ENCODE measurements at places on chromosomes 2 and 18.

- no peak for DNase-seq
These were observed 112.6 kb downstream of the COPS8 start for GRCh38 chr2:237198164-237198855.

DNA sequence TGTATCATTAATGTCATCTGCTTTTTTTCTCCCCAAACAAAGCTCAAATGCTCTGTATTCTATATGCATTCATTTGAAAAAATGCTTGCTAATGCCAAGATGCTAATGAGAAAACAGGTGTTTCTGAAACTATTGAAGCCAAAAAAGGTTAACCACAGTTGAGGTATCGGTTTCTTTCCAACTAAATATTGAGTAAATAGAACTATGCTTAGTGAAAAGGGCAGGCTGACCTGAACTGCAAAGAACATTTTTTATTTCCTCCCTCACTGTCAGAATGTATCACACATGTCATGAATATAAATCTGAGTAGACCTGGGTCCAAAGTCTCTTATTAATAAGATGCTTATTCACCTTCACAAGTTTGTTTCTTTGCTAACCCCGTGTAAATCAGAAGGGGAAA is 866.6 kb downstream of the CPS1 start:
- no peak for DNase-seq

DNA sequence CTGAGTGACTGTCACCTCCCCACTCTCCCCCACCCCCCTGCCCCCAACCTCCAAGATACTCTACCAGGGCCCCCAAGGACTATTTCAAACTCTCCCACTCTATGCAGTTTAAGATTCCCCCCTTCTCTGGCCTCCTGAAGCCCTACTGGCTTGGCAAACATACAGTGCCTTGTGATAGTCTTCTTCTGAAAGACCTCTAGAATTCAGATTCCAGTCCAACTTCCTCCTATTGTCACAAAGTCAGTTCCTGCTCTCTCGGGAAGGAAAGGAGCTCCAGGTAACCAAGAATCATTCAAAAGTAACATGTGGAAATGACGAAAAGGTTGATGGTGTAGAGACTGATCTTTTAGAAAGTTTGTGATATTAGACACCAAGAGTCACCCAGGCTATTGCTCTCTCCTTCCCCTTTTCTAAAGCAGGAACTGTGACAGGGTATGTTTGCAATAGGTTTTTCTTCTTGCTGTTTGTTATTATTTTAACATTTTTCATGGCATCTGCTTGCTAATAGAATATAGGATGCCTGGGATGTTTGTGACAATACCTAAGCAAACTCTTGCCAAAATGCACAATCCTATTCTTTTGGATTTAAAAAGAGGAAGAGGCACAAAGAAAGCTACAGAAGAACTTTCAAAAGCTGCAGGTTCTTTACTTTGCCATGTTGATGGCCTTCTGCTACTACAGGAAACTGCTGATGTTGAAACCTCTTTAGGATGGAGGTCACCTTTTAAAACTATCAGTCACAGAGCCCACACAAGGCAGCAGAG is 93.5 kb upstream of the MGAT4A start:
- DNase-seq = no peak

GRCh38 chr2:121888189-121888557 is 132.7 kb downstream of the TSN start:
- no peak for DNase-seq

GRCh38 chr2:189402932-189403331 is 38.3 kb upstream of the WDR75 start:
- peak; percentile 91 for DNase-seq

DNA sequence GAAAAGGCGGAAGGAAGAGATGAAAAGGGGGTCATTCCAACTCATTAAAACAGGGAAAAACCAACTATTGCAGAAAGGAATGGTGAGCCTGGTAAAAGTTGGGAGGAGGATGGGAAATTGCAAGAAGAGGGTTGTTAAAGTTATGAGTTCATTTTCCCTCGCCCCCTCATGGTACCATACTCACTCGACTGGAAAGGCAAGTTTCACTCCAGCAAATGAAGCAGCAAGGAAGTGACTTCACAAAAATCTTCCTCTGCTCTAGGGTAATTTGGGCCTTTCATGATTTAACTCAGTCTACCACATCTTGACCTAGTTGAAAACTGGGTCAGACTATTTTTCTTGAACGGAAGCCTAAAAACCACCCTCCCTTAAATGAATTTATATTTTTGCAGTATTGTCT is 22.8 kb upstream of the DAW1 start:
- no peak for DNase-seq

DNA sequence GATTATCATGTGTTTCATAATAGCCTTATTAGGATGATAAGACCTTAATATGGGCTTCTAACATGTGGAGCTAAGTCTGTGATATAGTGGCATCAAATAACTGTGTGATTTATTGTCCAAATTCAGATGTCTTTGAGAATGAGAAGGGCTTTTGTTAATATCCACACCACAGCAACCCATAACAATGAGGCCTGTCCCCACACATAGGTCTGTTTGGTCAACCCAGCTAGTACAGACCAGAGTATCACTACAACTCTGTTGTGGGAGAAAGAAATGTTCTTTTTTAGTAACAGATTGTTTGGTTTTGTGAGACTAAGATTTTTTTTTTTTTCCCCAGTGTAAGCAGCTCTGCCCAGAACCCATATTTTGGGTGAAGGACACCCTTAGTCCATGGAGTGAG is 439.2 kb downstream of the PIK3C3 start:
- DNase-seq = no peak

DNA sequence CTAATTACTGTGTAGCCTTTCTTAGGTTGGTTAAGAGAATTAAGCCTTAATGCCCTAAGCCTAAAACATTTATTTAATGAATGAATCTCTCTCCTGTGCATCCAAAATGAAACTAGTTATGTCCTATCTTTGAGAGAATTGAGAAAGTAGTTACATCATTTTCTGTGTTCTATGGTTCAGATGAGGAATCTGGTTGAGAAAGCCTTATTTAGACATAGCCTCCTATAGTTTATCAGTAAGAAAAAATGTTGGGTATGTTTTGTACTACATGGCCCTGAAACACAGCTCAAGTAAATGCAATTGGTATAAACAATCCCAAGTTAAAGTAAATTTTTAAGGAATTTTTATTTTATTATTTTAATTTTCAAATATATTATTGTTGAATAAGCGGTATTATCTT is 25.9 kb upstream of the RAMP1 start:
- no peak for DNase-seq

- DNase-seq = no peak
These were observed 417.1 kb upstream of the ZEB2 start for GRCh38 chr2:144937066-144937465.

GRCh38 chr2:220228310-220229006 is 601.0 kb downstream of the SLC4A3 start:
- peak; percentile 99 for DNase-seq

Measured in brain microvascular endothelial cell (primary cell).